ENCODE measurements at places on chromosomes 2 and 18. TPM values are rescaled to one million over a fixed set of nuclear protein-coding genes. Genes with fewer than 3 reads are reported as not detected.

NFATC1 gene
- 20.7 TPM for polyA plus RNA-seq

CD8B gene
- polyA plus RNA-seq = 5.0 TPM

DNA sequence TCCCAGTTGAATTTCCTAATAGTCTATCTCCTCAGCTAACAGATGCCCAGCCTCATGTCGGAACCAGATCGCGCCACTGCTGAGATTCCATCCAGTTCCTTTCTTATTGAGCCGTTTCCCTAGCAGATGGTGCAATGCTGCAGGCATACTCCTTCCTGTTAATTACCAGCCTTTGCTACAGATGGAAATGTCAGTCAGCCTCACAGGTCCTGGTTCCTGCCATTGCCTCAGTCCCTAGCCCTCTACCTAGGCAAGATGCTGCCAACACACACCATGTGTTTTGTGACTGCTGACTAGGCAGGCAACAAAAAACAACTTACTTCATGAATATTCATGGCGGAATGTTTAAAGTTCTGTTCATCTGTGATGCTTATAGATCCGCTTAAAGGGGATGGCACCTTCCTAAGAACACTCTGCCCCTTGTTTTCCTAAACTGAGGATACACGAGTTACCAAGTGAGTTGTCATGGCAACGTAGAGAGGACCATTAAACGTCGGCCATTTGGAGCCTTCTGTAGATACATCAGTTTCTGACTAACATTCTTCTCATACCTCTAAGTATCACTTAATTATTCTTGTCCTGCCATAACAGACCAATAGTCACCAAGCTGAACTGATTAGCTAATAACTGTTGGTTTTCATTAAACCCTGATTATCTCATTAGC is 749.5 kb downstream of the RNF144A start:
- DNase-seq = no peak

- DNase-seq = no peak
Observed at GRCh38 chr2:126761981-126762878, 106.3 kb downstream of the GYPC start.

DNA sequence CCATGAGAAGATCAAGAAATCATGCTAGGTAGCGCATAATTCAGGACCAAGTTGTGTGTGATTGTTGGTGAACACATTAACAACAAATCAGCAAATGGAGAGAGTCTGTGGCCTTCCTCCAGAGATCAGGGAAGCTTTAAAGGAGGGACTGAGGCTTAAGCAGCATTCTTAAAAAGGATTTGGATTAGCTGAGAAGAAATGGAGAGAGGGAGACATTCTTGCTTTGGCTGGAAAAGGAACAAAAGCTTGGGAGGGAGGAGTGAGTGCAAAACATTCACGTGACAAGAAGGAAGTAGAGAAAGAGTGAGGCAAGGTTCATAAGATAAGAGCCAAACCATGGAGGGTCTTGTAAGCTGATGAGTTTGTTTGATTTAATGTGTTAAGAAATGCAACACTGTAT is 75.6 kb downstream of the SRD5A2 start:
- no peak for DNase-seq

- no peak for DNase-seq
Observed at GRCh38 chr18:78856569-78857313, 122.9 kb upstream of the SALL3 start.

DNA sequence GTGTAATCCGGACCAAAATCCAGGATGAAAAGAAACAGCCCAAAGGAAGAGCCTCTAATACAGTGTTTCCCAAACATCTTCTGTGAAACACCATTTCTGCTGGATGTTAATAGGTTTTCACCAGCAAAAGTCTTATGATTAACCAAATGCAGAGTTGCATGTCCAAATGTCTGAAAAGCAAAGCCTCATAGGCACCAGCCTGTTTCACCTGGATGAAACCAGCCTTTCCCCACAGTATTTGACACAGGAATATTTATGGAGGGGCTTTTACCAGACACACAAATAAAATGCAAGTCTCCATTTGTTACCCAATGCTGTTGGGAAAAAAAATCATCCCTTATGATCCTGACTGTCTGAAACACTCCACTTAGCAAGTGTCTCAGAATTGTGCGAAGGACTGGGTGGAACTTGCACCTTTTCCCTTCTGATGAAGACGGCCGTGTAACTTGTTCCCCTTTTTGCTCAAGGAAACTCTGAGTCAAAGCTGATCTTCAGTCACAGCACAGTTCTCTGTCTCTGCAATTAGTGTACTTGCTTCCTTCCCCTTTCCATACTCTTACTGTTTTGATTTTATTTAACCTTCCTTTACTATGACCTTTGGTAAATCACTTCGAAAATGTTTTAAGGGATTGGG is 70.3 kb upstream of the IL1R2 start:
- DNase-seq = no peak

DNA sequence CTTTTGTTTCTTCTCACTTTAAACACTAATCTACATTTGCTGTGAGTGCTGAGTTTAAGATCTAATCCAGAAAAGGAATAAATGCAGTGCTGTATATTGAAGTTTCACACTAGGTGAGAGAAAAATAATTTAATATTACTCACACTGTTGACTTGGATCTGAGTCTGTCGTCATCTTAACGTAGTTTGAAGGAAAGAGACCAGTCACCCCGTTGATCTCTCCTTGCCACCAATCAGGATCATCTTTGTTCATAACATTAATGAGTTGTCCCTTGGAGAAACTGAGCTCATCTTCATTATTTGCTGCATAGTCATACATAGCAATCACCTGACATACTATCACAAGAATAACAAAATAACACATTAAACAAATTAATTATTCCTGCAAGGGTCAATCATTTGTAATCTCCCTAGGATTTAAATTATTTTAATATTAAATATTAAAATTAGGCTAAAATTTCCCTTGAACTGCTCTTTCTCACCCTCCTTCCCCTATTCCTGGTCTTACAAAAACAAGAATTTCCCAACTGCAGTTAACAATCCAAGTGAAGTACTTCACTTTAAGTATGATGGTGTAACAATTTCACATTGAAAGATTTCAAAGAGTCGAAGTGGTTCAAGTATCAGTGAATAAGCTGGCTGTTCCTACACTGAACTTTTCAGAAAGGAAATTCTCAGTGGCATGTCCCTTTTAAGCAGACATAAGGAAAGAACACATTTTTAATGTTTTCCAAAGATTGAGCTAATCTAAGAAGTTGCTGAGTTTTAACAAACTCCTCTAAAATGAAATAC is 71.3 kb downstream of the FAM228A start:
- DNase-seq = no peak

Data from spleen (tissue), 13 donors.